NCI-H2107 (cell line): ENCODE measurements at places on chromosomes 7 and 10.
A peak's percentile ranks its signal among the peaks of the same experiment; 100 is the strongest.

- no peak for DNase-seq
Observed at GRCh38 chr10:32949221-32949678, 8.8 kb downstream of the ITGB1 start.

GRCh38 chr7:97971120-97971989 lies 18.6 kb downstream of the OCM2 start:
- DNase-seq: no peak

DNA sequence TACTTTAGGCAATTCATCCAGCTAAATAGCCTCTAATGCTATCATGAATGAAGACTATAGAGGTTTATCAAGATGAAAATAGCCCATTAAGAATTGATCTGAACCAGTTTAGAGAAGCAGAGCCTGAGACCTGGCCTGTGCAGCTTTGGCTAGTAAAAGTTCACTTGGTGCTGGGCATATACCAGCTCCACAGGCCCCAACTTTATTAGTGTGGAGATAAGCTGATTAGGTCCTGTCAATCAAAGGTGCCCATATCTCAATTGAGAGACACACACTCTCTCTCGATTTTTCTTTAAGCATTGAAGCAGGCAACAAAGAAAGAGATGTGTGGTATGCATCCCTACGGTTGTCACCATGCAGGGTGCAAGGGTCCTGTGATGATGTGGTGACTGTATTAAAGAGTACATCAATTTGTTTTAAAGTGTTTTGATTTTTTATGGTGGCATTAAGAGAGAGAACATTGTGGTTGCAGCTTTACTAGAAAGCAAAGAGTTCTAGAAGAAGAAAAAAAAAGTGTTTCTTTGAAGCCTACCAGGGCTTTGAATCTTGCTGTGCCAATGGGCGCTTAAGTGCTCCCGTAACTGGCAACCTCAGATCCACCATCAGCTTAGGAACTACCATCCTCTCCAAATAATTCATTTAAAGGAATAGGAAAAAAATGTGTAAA lies 111.6 kb downstream of the VTI1A start:
- DNase-seq: no peak

- DNase-seq: no peak
Observed at GRCh38 chr10:62000726-62001125, 99.2 kb downstream of the ARID5B start.

- DNase-seq: no peak
Observed at GRCh38 chr10:71842856-71843686, 8.0 kb downstream of the PSAP start.

- DNase-seq: peak; percentile 59
Observed at GRCh38 chr7:26398756-26399509, 107.3 kb downstream of the SNX10 start.

DNA sequence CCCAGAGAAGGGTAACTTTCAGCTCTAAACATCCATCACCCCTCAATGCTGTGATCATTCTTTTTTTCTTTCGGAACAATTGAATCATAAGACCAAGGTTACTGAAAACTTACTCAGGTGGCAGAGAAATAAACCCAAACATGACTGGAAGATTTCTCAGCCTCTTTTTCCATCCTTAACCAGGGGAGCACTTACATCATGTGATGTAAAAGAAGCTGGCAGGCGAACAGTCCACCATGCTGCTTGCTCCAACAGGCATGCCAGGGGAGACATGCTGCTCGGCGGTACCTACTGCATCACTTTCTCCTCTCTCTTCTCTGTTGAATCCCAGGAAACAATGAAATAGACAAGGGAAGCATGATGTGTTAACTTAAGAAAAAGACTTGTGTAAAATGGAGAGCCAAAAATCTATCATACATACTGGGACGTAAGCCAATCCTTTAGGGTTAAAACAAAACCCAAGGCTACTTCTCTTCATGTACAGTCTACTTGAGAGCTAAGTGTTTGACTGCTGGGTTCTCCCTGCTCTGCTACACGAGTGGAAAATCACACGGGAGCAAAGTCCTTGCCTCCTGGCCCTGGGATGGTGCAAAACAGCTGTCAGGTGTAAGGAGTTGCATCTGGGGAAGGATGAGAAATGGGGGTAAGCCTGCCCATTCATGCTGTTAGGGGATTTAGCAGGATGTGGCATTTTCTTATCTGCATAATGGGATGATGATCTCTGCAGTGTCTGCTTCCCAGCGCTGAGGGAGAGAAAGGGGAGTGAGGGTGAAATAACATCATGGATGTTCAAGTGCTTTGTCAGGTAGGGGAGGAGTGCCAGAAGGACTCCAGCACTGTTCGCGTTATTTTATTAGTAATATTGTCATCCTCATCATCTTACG lies 64.3 kb upstream of the ZNF438 start:
- DNase-seq: no peak

GRCh38 chr7:91846436-91846835 lies 34.1 kb downstream of the MTERF1 start:
- DNase-seq: no peak

DNA sequence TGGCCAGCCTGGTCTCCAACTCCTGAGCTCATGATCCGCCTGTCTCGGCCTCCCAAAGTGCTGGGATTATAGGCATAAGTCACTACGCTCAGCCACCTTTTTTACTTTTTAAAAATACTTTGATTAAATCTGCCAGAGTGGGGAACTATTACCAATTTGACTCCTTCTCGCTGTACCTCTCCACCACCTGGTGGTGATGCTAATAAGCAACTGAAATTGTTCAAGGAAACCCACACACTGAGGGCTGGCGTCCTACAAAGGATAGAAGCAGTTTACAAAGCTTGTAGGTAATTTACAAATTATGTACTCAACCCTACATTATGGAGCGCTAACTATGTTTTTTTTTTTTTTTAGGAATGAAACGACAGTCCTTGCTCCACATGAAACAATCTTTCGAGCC lies 111.1 kb downstream of the CPED1 start:
- DNase-seq: no peak

DNA sequence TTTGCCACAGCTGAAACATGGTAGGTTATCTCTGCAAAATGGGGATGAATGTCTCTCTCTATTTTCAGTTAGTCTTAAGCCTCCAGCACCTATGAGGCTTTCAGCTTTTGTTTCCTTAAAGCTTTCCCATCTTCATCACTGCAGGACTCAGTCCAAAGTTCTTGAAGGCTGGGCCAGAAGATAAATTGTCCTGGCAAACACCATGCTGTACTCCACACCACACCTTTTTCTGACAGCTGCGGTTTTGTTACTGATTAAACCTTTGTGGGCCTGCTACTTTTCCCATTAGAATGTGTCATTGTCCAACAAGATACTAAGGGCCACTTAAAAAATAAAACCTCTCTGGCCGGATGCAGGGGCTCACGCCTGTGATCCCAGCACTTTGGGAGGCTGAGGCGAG lies 87.2 kb upstream of the A1CF start:
- no peak for DNase-seq

DNA sequence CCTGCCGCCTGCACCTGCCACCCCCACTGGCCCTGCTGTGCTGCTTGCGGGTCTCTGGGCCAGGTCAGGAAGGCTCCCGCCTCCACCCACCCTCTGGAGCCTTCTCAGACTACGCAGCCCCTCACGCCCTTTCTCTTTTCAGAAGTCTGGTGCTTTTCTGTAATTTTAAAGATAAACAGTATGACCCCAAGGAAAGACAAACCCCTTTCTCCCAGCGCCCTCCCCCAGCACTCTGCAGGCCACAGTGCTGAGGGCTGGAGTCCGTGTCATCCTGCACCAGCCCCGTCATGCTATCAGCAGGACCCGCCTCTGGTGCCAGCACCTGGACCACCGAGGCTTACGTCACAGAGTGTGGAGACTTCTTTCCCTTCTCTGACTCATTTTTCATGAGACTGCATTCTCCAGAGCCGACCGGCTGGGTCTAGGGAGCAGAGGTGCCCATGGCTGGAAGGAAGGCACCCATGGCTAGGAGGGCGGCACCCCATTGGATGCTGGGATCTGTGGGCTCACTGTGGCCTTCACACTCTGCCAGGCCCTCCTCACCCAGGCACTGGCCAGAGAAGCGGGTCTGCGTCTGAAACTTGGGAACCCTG lies 53.4 kb downstream of the CFAP46 start:
- DNase-seq: no peak

DNA sequence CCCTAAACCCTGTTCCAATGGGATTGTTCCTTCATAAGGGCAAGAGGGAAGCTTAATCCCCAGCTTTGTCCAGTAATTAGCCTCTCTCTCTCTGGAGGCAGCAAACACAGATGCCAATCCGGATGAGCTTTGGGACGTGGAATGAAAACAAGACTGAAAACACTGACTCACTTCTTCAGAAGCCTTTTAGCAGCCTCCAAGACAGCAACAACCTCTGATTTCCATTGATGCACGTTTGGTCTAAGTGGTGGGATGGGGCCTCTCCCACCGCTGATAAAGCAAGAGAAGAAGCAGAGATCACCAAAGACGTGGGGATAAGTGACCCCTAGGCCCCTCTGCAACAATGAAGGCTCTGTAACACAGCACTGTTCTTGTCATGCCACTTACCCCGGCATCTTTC lies 5.8 kb upstream of the GFRA1 start:
- DNase-seq: no peak

DNA sequence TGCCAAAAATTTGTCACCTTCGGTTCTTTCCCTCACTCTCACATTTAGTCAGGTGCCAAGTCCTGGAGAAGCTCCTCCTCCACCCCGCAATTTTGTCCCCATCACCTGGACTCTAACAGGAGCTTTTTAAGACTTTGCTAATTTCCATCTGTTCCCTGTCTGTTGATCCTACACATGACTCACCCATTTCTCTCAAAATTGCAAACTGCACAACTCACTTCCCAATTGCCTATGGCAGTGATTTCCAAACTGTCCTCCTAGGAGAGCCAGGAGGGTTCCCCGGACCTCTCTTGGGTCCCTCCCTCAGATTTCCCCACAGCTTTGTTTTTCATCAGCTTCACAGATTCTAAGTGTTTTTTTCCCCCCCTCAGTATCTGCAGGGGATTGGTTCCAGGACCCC lies 120.3 kb downstream of the WNT2 start:
- no peak for DNase-seq

DNA sequence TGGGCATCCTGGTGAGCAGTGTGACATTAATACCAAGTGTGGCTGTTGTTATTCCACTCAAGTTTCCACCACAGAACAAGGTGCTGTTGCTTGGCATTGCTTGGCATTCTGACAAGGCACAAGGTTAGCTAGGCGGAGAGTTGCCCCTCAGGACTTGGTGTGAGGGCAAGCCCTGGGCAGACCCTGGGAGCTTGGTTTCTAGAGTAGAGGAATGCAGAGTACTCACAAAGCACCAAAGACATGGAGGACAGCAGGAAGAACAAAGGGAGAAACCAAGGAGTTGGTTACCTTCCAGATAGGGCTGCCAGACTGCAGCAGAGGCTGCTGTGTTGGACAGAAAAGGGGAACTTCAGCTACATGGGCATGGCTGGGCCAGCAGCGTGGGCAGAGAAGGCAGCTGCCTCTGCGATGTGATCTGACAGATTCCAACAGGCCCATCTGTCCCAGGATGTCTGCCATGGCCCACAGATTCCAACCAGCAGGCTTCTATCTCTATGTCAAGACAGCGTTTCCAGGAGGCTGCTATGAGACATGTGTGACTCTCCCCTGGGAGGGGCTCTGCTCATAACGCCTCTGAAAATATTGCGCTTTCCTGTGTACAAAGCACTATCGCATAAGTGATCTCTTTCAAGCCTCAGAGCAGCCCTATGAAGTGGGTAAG lies 1.8 kb downstream of the GOLGA7B start:
- no peak for DNase-seq

- no peak for DNase-seq
Observed at GRCh38 chr10:9262770-9263169, 1208.3 kb downstream of the GATA3 start.

- no peak for DNase-seq
Observed at GRCh38 chr7:130948822-130949221, 214.8 kb upstream of the KLF14 start.

DNA sequence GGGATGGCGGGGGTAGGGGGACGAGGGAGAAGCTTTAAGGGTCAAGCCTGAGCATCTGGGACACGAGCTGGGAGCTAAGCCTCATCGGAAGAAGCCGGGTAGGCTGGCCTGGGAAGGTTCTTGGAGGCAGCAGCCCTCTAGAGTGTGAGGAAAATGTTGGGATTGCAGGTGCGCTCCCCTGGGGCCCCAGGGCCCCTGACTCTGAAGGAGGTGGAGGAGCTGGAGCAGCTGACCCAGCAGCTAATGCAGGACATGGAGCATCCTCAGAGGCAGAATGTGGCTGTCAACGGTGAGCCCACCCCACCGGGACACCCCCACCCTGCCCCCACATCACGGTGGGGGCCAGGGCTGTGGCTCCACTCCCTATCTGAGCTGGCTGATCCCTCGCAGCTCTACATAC lies 6.9 kb downstream of the ZYX start:
- DNase-seq: no peak

DNA sequence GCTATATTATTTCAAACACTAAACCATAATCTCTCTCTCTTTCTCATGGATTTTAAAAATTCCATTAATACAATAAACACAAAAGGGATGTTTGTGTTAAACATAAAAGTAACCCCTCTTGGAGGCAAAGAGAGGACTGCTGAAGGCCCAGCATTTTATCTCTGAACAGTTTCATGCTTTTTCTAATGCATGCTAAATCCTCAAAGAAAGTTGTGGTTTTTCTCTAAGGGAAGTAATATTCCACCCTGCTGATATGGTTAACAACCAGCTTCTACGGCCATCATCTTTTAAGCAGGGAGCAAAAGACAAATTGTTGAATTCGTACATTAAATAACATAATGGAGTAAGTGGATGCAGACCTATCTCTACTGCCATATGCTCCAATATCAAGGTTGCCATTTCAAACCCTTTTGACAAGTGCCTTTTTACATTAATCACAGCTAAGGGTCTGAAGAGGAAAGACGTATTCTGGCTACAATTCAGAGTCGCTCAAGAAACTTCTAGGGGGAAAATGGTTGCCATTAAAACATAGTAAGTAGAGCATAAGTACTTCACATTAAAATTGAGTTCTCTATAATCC lies 103.1 kb downstream of the SLC25A13 start:
- no peak for DNase-seq

DNA sequence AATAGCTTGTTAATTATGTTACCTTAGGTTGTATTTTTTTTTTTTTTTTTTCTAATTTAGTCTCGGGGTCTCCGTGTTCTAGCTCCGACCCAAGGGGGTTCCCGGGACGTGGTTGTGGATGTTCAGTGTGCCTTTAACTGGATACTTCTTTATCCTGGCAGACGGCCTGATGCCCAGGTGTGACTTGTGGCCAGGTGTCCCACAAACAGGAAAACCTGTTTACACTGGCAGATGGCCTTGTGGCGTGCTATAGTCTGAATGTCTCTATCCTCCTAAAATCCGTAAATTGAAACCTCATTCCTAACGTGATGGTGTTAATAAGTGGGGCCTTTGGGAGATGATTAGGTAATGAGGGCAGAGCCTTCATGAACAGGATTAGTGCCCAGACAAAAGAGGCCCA lies 546.4 kb upstream of the C7orf33 start:
- DNase-seq: peak; percentile 55
